ENCODE measurements at places on chromosomes 3 and 15. TPM values are rescaled to one million over a fixed set of nuclear protein-coding genes. Genes with fewer than 3 reads are reported as not detected.

CPLX3 gene
- total RNA-seq, result 0.72 TPM

ZNF774 gene
- 8.2 TPM for total RNA-seq

TUSC7 gene
- 2.9 TPM for total RNA-seq

CPNE9 gene
- not detected for total RNA-seq

SLC24A5 gene
- total RNA-seq, result 12.3 TPM

COL7A1 gene
- 65.0 TPM for total RNA-seq

PXYLP1 gene
- 28.2 TPM for total RNA-seq

- no peak for DNase-seq
Observed at GRCh38 chr3:10521772-10522441, 16.5 kb upstream of the ATP2B2 start.

GRCh38 chr15:41968701-41969100 is 3.7 kb downstream of the EHD4 start:
- DNase-seq, result no peak

- no peak for DNase-seq
Observed at GRCh38 chr3:52775877-52776276, 1.5 kb upstream of the ITIH1 start.

DNA sequence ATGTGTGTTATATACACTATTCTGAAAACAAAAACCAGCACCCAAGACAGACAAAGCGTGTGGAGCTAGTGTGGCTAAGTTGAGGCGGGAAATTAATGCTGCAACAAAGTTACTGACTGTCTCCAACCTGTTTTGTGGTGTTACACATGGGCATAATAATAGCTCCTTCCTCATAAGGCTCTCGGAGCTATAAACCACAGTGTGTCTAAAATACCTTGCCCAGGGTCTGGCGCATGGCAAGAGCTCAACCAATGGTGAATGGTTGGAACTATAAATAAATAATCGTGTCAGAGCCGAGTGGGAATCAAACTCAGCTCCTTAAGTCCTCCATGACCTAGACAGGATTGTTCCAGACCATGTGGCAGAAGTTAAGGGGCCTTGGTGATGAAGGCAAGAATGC is 35.9 kb upstream of the TFRC start:
- no peak for DNase-seq

- no peak for DNase-seq
Observed at GRCh38 chr3:16484984-16485383, 28.5 kb downstream of the RFTN1 start.

DNA sequence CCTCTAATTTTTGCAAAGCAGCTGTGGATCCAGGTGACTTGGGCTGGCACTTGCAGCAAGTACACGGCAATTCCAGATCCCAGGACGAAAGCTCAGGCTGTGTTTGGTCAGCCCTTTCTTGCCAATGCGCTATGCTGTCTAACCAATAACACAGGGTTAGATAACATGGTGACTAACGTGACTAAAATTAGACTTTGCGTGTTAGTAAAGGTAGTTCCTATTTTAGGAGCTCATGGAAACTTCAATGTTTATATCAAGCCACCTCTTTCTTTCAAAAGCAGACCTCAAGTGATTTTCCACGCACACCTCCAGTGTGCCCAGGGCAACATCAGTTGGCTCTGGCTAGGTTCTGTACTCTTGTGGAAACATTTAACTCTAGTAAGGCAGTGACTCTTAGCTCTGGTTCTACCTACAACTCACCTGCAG is 32.5 kb downstream of the CDCP1 start:
- no peak for DNase-seq

DNA sequence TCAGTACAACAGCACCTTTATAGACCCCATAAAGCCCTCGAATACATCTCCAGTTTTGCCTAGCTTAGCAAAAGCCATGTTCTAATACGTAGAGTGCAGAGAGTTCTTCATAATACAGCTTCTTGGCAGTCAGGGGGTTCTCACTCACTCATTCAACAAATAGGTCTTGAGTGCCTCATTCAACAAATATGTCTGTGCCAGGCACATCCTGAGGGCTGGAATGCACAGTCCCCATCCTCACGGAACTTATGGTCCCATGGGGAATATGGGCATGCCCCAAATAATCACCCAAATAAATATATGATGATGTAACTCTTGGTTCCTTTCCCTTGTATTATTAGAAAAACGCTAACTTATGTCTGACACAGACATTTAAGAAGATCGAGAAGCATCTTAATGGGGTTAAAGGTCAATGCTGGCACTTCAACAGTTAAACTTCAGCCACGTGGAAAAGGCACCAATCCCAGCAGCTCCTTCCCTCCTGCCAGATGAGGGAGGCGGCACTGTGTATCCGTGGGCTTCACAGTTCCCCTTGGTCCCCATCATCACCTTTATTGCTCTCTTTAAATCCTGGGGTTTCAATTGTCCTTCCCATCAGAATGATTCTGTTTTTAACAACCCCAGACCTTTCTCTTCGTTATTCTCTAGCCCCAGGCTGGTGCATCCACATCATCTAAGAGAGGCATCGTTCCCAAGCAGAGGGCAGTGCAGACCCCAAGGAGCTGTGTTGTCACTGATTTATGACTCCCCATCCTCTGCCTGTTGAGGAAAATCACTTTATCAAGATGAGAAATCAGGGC is 18.9 kb upstream of the SEMA5B start:
- no peak for DNase-seq

DNA sequence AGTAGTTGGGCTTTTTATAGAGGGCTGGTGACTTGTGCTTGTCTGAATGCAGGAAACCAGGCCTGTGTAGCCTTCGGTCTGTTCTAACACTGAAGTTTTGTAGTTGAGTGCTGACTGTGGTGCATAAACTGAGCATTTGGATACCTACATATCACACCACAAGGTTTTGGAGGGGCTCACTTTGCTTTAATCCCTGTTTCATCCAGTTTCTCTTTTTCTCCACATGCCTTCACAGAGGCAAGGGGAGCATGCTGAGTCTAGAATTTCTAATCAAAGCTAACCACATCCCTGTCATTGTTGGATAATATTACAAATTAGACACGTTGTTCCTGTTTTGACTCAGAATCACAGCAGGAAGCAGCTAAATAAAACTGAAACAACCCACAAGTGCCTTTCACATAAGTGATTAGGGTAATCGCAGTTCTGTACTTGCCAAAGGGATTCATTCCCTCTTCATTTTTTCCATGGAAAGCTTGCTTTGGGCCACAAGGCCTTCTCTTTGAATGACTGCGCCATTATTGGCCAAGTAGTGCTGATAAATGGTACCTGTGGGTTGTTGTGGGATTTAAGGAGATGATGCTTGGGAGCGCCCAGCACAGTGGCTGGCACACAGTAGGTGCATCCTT is 48.9 kb downstream of the TGFBR2 start:
- DNase-seq, result no peak

DNA sequence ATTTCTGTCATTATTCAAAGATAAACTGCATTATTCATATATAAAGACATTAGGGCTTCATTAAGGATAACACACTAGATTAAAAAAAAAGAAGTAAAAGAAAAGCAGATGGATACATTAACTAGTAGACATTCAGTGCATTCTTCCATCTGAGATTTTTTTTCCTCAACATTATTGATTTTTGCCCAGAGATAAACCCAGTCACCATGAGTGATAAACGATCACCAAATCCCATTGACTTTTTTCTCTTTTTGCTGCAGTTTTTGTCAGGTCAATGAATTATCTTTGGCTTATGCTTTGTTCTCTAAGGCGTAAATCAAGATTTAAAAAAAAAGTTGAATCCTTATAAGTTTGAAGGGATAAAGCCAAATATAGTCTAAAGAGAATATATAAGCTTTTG is 925.0 kb downstream of the GBE1 start:
- DNase-seq, result no peak

- no peak for DNase-seq
Observed at GRCh38 chr15:25725758-25726157, 137.4 kb downstream of the ATP10A start.

DNA sequence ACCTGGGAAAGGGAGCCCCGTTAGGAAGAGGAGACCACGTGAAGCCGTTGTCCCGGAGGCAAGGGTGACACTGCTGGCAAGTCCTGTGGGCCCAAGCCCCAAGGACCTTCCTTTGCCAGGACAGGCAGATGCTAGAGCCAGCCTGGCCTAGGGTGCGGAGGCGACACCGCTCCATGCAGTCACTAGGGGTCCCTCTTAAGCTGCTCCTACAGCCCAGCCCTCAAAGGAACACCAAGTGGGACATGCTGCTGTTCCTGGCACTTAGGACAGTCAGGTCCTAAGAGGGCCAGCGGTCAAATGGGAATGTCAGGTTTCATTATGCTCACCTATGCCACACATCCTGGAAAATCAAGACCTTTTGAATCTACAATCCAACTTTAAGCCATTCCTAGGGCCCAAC is 59.7 kb downstream of the RPN1 start:
- DNase-seq, result no peak

GRCh38 chr3:17313746-17314145 is 428.7 kb downstream of the TBC1D5 start:
- DNase-seq, result no peak
